ENCODE measurements at places on chromosomes 7 and 10.

DNA sequence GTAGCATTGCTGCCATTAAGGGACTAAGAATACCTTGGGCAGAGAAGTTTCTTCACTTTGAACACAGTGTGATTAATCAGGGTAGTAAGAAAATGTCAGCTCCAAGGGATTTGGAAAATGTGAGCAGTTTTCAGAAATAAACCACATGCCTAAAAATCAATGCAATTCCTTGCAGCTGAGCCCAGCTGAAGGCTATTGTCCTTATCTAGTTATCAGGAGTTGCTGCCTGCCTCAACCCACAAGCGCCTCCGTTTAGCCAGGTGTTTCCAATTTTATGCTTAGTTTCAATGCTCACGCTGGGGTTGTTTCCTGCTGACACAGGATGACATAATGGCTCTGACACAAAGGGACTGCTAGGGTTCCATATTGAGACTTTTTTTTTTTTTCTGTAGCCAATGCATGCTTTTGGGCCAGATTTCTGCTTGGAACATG is 132.3 kb upstream of the ANK3 start:
- DNase-seq: no peak

- DNase-seq: no peak
These were observed 20.4 kb downstream of the HIBADH start for GRCh38 chr7:27642271-27642670.

DNA sequence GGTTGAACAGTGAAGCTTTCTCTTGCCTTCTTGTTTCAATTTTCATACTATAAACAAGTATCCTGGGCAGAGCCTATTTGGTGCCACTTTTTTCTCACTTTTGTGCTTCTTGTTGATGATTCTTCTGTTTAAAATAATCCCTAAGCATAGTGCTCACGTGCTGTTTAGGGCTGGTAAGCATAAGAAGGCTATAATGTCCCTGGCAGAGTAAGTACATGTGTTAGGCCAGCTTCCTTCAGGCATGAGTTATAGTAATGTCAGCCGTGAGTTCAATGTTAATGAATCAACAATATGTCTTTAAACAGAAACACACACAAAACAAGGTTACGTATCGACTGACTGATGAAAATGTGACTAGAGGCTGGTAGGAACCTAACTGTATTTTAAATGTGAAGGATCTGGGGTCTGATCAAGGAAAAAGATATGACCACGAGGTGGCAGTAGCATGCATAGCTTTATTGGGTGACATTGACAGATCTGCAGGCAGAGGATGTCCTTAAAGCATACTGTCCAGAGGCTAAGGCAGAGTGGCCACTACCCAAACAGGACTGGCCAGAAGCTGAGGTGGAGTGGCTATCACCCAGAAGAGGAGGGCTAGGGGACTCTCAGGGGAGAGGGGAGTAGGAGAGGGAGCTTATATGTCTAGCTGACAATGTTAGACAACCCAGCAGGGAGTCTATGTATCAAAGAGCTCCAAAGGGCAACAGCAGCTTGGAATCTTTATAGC is 113.7 kb downstream of the BRAF start:
- DNase-seq: peak; percentile 19

DNA sequence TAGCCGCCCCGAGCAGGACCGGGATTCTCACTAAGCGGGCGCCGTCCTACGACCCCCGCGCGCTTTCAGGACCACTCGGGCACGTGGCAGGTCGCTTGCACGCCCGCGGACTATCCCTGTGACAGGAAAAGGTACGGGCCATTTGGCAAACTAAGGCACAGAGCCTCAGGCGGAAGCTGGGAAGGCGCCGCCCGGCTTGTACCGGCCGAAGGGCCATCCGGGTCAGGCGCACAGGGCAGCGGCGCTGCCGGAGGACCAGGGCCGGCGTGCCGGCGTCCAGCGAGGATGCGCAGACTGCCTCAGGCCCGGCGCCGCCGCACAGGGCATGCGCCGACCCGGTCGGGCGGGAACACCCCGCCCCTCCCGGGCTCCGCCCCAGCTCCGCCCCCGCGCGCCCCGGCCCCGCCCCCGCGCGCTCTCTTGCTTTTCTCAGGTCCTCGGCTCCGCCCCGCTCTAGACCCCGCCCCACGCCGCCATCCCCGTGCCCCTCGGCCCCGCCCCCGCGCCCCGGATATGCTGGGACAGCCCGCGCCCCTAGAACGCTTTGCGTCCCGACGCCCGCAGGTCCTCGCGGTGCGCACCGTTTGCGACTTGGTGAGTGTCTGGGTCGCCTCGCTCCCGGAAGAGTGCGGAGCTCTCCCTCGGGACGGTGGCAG is at the start of gene MGMT:
TSS of gene MGMT (plus strand) at position 539 of the 656 bp plus-strand sequence.
- DNase-seq: peak; percentile 92

GRCh38 chr10:128070161-128070560 is 56.1 kb downstream of the MKI67 start:
- no peak for DNase-seq

All from activated CD8-positive, alpha-beta memory T cell treated with anti-CD3 and anti-CD28 coated beads for 1 hour (primary cell).